ENCODE measurements at places on chromosomes 6 and 20.

- DNase-seq, result peak; percentile 89
These were observed 50.0 kb downstream of the SGK1 start for GRCh38 chr6:134267917-134268361.

DNA sequence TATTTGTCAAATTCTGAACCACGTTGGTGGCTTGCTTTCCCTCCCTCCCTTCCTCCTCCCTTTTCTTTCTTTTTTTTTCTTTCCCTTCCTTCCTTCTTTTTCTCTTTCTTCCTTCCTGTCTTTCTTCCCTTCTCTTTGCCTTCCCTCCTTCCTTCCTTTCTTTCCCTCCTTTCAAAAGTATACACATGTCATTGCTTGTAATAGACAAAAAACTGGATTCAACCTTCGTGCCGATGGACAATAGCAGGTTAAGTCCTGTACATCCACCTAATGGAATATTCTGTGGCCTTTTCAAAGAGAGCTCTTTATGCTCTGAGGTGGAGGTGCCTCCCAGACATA is 72.2 kb downstream of the BANF2 start:
- DNase-seq, result no peak

DNA sequence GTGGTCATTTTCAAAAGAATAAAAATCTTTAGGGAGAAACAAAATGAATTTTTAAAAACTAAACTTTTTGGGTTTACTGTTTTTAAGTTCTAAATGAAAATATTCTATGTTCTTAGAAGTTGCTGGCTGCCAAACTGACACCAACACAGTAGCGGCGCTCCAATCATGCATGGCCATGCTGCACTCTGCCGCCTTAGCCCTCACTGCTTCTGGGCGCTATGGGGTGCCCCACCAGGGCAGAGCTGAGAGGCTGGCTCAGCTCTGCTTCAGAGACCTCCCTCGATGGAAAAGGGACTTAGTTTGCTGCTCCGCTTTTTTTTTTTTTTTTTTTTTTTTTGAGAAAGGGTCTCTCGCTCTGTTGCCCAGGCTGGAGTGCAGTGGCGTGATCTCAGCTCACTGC is 20.9 kb downstream of the EZR start:
- no peak for DNase-seq

DNA sequence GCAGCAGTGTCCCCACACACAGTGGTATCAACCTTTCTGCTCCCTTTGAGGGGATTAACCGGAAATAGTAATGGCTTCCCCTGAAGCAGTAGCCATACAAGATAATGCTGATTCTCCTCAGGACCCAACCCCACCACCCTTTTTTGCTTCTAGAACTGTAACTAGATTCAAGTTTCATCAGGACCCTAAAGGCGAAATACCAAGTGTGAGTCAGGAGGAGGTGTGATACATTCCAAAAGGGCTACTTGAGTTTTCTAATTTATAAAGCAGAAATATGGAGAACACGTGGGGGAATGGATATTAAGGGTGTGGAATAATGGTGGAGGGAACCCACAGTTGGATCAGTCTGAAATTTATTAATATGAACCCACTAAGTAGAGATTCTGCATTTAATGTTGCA is 51.5 kb upstream of the CAP2 start:
- no peak for DNase-seq

GRCh38 chr6:134588267-134588666 is 270.4 kb upstream of the SGK1 start:
- DNase-seq, result no peak

GRCh38 chr6:341914-342831 is 49.4 kb upstream of the IRF4 start:
- DNase-seq, result no peak

DNA sequence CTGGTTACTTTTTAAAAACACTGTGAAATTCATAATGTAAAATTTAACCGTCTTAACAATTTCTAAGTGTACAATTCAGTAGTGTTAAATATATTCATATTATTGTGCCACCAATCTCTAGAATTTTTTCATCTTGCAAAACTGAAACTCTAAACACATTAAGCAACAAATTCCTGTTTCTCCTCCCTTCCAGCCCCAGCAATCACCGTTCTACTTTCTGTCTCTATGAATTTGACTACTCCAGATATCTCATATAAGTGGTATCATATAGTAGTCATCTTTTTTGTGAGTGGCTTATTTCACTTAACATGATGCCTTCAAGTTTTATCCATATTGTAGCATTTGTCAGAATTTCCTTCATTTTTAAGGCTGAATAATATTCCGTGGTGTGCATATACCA is 44.7 kb downstream of the RSPH3 start:
- no peak for DNase-seq

DNA sequence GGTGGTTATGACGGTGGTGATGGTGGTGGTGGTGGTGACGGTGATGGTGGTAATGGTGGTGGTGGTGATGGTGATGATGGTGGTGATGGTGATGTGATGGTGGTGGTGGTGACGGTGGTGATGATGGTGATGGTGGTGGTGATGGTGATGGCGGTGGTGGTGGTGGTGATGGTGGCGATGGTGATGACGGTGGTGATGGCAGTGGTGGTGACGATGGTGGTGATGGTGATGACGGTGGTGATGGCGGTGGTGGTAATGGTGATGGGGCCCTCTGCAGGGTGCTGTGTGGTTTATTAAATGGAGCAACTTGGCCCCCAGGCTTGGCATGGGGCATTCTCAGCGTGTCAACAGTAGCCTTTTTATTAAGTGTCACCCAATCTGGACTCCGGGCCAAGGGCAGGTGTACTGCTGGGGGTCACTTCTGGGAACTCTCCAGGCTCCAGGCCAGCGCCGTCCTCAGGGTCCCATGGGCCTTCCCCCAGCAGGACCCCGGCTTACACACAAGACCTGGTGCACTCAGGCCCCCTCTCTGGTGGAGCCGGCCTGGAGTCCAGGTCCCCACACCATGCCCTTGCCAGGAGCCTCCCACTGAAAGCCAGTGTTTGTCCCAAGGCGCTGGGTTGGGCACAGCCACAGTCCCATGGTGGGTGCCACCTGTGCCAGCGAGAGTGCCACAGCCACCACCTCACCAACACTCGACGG is 8.8 kb downstream of the CABLES2 start:
- DNase-seq, result no peak

DNA sequence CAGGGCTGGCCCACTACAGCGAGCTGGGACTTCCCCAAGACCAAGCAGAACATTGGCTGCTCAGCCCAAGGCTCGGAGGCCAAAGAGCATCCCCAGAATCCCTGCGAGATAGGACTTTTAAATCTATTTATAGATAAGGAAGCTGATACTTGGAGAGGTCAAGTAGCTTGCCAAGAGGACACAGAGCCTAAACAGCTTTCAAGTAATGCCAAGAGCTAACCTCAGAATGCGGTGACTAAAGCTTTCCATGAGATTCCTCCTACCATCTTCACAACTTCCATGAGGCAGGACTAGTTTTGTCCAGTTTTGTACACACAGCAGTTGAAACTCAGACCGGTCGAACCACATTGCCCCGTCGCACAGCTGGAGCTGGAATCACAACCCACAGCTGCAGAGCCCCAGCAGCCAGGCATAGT is 168.1 kb upstream of the TOP1 start:
- DNase-seq, result peak; percentile 25

DNA sequence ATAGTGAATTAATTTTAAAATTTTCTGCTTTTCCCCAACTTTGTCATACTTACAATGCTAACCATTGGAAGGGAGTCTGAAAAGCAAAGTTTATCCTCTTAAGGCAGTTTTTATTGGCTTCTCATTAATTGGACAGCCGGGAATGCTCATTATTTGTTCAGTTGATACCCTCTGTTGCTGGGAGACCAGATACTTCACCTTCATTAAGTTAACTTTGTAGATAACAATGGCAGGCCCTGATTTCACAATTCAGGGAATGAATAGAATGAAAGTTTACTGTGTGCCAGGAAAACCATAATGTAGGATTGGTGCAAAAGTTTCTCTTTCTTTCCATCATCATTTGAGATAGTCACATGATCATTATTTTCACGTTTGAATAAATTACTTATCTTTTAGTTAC is 49.0 kb downstream of the COL19A1 start:
- DNase-seq, result peak; percentile 12

- DNase-seq, result no peak
These were observed 3.4 kb downstream of the CBLN4 start for GRCh38 chr20:56001890-56002289.

- no peak for DNase-seq
These were observed at the start of gene PLN for GRCh38 chr6:118548136-118548535. Gene PLN, plus strand, starts transcription at chr6:118548296. Its CDS starts 10,626 bp downstream, at chr6:118558922.

DNA sequence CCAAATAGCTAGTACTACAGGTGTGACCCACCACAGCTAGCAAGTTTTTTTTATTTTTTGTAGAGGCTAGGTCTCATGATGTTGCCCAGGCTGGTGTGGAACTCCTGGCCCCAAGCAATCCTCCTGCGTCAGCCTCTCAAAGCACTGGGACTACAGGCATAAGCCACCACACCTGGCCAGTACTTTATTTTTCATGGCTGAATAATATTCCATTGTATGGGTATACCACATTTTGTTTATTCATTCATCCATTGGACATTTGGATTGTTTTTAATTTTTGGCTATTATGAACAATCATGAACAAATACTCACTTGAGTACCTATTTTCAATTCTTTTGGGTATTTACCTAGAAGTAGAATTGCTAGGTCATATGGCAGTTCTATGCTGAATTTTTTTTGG is 7.0 kb upstream of the NXT1 start:
- no peak for DNase-seq

All from fibroblast of pulmonary artery (primary cell).